ENCODE measurements at places on chromosomes 1 and 21.

DNA sequence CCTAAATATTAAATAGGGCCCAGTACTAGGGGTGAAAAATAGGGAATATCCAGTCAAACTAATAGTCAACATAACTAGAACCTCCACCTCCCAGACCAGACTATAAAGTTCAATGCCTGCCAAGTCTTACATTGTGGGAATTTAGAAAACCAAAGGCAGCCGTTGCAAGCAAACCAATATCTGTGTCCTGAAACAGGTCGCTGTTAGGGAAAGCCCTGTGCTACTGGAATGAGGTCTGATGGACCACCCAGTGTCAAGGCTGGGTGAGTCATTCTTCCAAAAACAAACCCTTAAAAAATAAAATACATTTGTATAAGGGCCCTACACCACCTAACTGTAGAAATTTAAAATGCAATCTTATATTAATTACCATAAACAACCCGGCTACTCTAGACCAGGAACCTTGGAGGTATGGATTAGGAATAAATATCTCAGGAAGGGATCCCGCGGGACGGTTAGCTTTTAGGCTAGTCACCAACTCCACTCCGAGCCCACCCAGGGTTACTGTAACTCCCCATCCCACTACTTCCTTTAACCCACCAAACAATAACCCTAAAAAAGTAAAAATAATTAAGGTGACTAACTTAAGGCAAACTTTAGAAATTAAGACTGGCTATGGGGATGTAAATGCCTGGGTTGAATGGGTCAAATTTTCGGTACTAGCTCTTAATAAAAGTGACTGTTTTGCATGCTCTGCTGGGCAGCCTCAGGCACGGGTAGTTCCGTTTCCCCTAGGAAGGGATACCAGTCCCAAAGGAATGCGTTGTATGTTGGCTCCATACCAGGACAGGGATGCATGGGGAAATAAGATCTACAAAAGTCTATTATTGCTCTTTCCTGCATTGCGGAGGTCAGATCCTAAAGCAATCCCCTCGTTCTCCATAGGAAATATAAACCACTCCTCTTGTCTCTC is 65.4 kb upstream of the TLR5 start:
- DNase-seq: no peak

- DNase-seq: no peak
Measured at GRCh38 chr1:220347654-220348175, 75.5 kb upstream of the RAB3GAP2 start.

- DNase-seq: no peak
Measured at GRCh38 chr1:99970713-99971255, 988 bp downstream of the SLC35A3 start.

DNA sequence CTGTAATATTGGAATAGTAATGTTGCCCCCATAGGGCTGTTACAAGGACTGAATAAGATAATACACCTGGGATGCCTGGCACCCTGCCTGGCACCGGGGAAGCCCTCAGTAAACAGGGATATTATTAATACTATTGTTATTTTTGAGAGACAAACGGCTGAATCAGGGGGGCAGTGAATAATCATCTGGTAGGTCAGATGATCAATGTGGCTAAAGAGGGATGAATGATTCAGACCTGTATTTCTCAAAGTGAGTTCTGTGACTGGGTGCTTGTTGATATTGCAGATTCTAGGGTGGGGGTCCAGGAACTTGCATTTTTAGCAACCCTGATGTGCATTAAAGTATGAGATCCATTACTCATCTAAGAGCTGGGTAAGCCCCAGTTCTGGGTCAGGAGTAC is 46.2 kb upstream of the BCL10 start:
- DNase-seq: no peak

- DNase-seq: no peak
Measured at GRCh38 chr1:24322470-24323177, 3.5 kb downstream of the GRHL3 start.

DNA sequence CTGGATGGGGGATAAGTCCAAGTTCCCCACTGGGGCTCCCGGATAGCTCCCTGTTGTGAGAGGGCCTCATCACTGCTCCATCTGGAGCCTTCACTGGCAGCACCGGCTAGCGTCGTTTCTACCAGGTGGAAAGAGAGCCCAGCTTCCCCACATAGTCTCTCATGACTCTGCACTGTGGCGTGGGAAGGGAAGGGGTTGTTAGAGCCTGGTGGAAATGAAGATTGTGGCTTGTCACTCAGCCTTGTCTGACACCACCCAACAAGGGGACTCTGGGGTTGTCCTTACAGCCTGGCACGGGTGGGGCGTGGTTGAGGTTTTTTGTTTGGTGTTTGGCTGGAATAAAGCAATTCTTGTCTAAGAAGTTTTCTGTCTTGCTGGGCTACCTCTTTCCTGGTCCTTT is 94.6 kb downstream of the ADARB1 start:
- DNase-seq: no peak

- DNase-seq: no peak
Measured at GRCh38 chr1:18681423-18681835, 50.8 kb downstream of the PAX7 start.
